GM19239 (cell line): ENCODE measurements at places on chromosomes 7 and 10.
A peak's percentile ranks its signal among the peaks of the same experiment; 100 is the strongest.

DNA sequence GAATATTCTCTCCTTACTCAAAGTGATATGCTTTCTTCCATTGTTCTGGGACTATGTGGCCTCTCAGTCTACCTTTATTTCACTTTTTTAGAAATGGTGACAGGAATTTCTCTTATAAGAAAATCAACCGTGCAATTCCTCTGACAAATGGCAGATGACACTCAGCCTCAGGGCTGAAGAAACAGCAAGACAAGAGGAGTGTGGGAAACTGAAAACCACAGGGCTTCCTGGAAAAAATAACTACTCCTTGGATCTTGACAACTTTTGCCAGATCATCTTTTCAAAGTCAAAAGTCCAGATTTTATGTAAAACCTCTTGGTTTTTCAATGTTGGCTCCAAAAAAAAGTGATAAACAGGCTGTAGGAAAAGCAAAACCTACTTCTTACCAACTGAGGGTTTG is 121.5 kb downstream of the TYW1B start:
- no peak for DNase-seq

DNA sequence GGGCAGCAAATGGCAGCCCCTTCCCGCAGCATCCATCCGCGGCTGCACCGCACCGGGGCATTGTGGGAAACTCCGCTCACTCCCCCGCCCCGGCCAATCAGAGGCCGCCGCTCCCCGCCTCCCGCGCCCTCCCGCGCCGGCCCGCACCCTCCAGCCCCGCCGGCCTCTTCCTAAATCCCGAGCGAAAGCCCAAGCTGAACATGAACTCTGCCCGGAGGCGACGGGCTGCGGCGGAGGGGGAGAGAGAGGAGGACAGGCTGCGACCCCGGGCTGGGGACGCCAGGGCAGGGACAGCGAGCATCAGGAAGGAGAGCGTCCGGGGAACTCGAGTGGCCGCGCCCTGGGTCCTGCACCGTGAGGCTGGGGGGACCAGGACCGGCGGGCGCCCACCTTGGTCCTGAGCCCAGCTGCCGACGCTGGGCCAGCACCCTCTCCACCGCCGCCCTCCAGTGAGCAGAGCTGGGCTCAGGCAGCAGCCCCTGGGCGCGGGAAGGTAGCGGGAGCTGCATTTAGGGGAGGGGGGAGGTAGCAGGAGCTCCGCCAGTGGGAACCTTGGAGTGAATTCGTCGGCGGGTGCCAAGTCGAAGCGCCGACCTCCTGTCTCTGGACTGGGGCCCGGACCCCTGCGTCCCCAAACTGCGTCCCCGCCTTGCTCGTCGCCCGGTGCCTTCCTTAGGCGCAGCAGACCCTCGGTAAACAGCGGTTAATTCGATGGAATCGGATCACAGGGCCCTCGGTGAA is at the start of gene DGKI:
TSS of gene DGKI (minus strand) at position 148 of the 741 bp plus-strand sequence.
- DNase-seq, result peak; percentile 43

GRCh38 chr7:117839507-117839906 is 33.7 kb downstream of the CTTNBP2 start:
- DNase-seq, result peak; percentile 9

DNA sequence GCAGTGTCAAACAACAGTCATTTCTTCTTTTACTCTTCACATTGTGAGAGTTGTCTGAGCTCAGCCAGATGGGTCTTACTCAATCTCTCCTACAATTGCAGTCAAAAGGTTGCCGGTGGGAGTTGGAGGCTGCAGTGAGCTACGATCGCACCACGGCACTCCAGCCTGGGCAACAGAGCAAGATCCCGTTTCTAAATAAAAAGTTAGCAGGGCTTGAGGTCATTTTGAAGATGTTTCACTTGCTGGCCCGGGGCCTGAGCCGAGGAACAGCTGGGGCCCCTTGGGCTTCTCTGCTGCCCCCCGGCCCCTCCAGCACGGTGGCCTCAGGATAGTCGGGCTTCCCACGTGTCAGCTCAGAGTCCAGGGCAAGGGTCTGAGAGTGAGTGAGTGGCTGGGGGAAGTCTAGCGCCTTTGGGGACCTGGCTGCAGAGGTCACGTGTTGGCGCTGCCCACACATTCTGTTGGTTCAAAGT is 40.4 kb downstream of the GTF2IRD1 start:
- DNase-seq, result no peak

DNA sequence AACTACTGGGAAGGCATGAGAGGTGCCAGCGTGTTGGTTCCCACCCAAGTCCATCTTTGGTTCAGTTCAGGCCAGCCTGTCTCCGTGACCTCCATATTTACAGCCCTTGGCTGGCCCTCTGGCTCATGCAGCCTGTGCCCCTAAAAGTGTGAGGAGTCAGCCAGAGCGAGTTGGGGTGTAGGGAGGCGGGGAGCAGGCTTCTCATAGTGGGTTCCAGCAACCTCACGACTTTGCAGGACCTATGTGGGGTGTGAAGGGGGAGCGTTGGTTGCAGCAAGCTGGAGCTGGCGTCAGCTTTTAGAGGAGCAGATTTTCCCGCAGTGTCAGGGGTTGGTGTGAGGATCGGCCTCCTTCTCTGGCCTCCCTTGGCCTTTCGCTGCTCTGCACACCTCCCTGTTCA is 9.8 kb downstream of the TSPAN14 start:
- DNase-seq, result no peak

DNA sequence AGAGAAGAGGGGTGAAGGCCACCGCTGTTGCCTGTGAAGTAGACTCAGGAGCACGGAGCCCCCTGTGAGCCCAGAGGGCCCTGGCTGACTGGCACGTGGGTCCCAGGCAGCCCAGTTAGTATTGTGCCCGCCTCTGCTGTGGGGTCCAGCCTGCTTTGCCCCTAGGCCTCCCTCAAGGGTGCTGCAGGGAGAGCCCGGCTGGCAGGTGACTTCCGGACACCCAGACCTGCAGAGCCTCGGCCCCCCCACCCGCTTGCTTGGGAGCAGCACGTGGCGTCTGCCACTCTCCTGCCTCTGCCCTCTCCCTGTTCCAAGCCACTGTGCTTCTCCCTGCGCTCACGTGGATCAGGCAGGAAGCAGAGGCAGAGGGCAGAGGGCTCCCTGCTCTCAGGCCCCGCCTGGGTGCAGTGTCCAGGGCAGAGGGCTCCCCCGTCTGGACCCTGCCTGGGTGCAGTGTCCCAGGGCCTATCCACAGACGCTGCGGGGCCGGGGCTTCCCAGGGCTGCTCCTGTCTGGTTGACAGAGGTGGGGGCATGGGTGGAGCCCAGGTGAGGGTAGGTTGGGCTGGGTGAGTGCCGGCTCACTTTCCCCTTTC is 88.4 kb downstream of the DNAJB6 start:
- no peak for DNase-seq

- DNase-seq, result no peak
Observed at GRCh38 chr7:70131817-70132216, 533.5 kb downstream of the AUTS2 start.

DNA sequence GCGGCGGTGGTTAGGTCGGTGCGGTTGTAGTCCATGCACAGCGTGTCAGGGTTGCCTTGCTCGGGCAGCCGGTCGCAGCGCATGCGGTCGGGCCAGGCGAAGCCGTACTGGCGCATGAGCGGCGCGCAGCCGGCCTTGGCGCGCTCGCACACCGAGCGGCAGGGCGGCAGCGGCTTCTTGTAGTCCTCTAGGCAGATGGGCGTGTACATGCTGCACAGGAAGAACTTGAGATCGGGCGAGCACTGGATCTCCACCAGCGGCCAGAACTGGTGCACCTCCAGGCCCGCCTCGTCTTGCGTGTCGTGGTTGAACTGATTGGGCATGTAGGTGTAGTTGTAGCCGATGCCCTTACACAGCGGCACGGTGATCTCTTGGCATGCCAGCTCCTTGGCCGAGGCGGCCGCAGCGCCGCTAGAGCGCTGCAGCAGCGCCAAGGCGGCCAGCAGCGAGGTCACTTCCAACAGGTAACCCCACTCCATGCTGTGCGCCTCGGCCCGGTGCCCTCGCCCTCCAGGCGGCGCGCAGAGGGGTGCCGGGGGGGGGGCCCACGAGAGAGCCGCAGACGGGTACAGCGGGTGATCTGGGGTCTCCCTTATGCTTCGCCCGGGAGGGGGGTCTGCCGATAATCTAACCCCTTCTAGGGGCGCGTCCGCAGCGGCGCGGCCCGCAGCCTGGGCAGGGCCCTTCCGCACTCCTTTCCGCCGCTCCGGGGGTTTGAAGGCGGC is 983 bp downstream of the FZD8 start:
- peak; percentile 37 for DNase-seq

- no peak for DNase-seq
Observed at GRCh38 chr10:116973946-116974455, 31.0 kb downstream of the SHTN1 start.

DNA sequence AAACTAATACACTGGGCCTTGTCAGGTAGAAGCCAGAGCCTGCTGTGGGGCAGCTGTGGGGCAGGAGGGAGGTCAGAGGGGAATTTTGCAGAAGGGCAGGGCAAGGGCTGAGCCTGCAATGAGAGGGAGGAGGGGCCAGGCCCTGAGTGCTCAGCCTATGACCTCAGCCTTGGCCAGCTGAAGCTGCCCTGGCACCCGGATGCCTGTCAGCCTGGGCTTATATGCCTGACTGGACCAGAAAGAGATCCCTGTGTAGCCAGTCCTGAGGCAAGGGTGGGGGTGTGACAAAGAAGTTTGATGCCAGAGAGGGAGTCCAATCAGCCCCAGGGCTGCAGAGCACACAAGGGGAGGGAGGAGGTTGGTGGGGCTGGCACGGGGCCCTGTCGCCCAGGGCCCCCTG is 22.3 kb upstream of the PRRT4 start:
- DNase-seq, result no peak

GRCh38 chr7:149766135-149766675 is 7.2 kb downstream of the ZNF467 start:
- DNase-seq, result no peak

DNA sequence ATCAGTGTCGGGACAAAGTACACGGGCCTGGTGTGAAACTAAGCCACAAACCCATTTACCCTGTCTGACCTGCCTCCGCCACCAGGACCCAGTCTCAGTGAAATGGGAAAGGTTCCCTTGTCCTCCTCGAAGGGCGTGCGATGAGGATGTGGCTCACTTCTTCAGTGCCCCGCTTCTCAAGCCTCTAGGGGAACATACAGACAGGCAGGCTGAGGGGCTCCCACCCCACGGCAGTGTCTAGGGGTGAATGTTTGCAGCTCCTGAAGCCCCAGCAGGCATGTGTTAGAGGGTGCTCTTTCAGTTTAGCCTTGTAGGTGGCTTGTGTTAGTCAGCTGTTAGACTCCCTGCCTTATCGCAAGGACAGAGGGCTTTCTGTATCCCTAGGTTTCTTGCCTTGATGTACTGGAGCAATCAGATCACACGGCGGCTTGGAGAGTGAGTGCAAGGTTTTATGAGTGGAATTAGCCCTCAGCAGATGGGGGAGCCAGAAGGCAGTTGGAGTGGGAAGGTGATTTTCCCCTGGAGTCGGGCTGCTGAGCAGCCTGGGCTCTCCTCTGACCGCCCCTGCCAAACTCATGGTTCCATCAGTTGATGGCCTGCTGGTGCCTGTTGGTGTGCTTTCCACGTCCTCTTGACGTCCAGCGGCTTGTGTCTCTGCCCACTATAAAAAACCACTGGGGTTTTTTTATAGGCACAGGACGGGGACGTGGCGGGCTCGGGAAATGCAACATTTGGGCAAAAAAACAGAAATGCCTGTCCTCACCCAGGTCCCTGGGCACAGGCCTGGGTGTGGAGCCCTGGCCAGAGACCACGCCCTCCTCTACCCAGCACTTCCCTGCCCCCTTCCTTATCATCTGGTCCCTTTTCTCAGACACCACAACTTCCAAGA is 759 bp downstream of the NUDT1 start:
- DNase-seq, result no peak

DNA sequence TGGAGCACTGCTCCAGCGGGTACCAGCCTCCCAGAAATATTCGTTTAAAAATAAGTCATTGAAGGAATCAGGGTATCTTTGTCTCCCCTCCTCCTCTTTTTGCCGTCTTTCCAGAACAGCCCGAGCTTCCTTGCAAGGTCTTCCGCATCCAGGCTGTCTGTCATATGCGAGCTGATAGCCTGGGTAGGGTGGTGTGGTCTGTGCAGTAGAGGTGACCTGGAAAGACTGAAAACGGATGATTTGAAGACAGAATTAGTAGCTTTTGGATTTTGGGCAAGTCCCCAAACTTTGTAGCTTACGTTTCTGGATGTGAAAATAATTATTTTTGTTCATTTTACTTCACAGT is 480 bp downstream of the VPS50 start:
- DNase-seq, result no peak

GRCh38 chr7:127713006-127713405 is 61.0 kb downstream of the SND1 start:
- no peak for DNase-seq

GRCh38 chr7:17021205-17021604 is 139.4 kb upstream of the AGR3 start:
- no peak for DNase-seq

GRCh38 chr7:152987656-152988055 is 228.1 kb downstream of the ACTR3B start:
- no peak for DNase-seq

DNA sequence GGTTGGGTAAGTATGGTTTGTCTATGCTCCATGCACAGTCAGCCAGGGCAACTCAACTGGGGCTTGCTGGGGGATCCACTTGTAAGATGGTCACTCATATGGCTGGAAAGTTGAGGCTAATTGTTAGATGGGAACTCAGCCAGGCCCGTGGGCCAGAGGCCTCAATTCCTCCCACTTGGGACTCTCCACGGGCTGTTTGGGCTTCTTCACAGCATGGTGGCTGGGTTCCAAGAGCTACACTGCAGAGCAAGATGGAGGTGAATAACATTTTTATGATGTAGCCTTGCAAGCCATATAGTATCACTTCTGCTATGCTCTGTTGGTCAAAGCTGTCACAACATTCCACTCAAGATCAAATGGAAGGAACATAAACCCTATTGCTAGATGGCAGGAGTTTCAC is 39.2 kb downstream of the ELMO1 start:
- no peak for DNase-seq

DNA sequence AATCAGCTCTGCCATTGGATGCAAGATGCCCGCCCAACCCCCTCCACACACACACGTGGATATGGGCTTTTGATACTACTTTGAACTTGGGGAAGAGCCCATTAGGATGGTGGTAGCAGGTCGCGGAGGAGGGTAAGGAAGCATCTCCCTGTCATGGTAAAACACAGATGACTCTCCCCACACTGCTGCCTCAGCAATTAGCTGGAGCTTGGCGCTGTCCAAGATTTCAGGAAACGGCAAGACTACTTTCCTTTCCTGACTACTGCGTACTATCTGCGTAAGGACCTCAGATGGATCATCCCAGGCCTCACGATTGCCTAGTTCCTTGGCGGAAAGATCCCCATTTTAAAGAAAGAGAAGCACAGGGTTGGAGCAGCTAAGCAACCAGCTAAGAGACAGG is 134.3 kb downstream of the C10orf90 start:
- DNase-seq, result no peak

GRCh38 chr10:33666686-33667480 is 332.4 kb upstream of the NRP1 start:
- DNase-seq, result no peak

- no peak for DNase-seq
Observed at GRCh38 chr7:141201145-141201885, 127.5 kb downstream of the TMEM178B start.

- DNase-seq, result no peak
Observed at GRCh38 chr10:59435707-59436106, 73.4 kb upstream of the FAM13C start.

- no peak for DNase-seq
Observed at GRCh38 chr10:11330383-11331045, 280.9 kb downstream of the USP6NL start.
